ENCODE measurements at places on chromosomes 13 and 19. TPM values are rescaled to one million over a fixed set of nuclear protein-coding genes. Genes with fewer than 3 reads are reported as not detected.

Gene OR7C1
- not detected for total RNA-seq

DNA sequence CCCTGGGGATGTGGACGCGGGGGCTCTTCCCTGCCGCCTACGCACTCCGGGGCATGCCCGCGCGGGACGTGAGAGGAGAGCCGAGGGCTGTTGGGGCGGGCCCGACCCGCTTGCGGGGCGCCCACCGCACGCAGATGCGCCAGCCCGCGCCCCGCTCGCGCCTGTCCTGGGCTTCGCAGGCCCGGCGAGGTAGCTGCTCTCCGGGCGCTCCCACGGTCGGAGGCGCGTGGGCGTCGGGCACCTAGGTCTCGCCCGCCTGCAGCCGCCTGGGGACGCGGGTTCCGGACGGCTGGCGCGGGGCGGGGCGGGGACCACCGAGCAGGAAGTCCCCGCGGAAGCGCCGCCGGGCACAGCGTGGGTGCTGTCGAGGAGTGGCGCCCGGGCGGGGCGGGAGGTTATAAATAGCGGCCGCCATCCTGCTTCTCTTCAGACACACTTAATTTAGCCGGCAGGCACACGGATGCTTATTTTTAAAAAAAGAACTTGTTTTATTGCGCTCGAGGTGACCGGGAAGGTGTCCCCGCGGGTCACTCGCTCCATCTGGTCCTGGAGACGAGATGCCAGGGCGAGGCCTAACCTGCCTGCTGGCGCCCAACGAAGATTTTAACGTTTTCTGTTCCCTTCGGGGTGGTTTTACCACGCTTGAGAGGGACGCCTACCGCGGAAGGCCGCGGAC lies 561 bp upstream of the GJA3 start:
- DNase-seq, result no peak

- DNase-seq, result no peak
Observed at GRCh38 chr19:42200116-42200715, 17.3 kb downstream of the DEDD2 start.

Gene C19orf67
- total RNA-seq, result not detected

DNA sequence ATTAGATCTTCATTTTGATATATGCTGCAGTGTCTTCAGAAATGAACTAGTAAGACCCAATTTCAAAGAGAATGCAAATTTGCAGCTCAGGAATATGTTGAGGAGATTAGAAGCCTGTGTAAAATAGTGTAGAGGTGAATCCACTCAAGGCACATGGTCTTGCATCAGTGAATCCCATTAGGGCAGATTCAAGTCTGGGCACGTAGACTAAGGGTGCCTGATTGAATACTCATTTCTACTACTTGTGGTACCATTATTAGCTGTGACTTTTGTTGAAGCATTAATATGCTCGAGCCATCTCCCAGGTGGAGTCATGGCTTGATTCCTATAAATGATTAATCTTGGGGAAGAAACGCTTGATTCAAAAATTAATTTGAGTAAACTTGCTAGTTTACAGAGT lies 129.4 kb downstream of the AKAP11 start:
- DNase-seq, result no peak

Gene TLE6
- 4.7 TPM for total RNA-seq

Gene CEACAM16
- total RNA-seq, result not detected

Gene CEACAM8
- not detected for total RNA-seq

Gene TEX29
- total RNA-seq, result not detected

GRCh38 chr13:46667687-46668281 lies 114.8 kb downstream of the LRCH1 start:
- DNase-seq, result no peak

DNA sequence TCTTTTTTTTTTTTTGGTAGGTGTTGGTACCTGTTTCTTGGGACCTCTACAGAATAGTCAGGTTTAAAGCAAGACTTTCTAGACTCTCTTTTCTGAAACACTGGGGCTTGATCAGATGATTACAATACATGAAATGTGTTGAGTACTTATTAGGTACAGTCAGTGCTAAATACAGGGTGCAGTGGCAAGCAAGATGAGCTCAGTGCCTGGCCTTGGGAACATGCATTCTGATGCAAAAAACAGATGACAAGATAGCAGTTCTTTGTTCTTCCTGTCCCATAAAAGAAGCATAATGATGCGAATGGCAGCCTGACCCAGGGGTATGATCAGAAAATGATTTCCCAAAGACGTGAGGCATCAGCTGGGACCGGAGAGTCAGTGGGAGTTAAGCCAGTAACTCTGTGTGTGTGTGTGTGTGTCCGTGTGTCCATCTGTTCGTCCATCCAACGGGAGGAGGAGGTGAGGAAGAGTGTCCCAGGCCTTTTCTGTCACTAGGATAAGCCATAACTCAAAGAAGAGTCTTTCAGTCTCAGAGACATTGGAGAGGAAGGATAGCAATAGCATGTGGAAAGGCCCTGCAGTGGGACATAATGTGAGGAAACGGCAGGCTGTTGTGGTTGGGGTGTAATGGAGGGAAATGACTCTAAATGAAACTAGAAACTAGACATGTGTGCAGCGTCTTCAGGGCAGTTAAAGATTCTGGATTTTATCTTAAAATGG lies 32.2 kb downstream of the SLAIN1 start:
- no peak for DNase-seq

Gene LIM2
- total RNA-seq, result not detected

Gene LPAR6
- total RNA-seq, result 3.2 TPM

DNA sequence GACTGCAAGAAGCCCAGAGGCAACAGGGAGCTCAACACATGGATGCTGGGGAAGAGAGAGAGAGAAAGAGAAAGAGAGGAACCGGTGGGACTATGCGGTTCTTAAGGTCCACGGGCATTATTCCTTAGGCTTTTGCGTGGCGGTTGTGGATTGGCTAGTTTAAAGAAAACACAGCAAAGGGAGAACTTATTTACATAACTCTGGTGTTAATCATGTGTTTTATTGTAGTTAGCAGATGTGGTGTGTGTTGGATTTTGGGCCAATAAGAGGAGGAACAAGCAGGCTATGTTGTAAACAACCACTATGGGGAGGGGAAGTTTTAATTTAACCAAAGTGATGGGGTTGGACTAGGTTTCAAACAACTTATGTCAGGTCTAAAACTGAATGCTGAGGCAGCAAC lies 275.3 kb upstream of the KLF12 start:
- DNase-seq, result no peak

DNA sequence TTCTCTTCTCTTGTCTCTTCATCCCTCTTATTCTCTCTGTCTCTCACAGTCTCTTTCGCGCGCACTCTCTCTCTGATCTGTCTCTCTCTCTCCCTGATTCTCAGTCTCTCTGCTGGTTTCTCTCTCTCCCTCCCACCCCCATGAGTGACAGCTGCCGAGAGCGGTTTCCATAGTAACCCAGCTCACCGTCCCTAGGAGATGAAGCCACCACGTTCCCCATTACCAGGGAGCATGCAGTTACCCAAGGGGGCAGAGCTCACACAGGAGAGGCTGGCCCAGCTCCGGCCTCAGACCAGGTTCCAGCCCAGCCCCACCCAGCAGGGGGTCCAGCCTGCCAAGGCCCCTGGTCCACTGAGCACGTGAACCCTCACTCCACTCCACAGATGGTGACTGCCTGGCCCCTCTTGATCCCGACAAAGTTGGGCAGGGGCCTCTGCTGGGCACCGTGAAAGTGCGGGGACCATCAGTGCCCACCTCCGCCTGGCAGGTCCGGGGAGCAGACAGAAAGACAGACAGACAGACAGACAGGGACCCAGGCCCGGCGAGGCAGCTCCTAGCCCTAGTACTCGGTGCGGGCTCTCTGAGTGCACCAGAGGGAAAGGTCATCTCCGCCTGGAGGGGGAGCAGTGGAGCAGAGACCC lies 50.6 kb downstream of the CELF5 start:
- DNase-seq, result no peak

Gene ZNF844
- not detected for total RNA-seq

- DNase-seq, result no peak
Observed at GRCh38 chr13:51370116-51370515, 30.6 kb downstream of the SERPINE3 start.

GRCh38 chr13:99648927-99649326 lies 147.7 kb downstream of the TM9SF2 start:
- DNase-seq, result no peak

DNA sequence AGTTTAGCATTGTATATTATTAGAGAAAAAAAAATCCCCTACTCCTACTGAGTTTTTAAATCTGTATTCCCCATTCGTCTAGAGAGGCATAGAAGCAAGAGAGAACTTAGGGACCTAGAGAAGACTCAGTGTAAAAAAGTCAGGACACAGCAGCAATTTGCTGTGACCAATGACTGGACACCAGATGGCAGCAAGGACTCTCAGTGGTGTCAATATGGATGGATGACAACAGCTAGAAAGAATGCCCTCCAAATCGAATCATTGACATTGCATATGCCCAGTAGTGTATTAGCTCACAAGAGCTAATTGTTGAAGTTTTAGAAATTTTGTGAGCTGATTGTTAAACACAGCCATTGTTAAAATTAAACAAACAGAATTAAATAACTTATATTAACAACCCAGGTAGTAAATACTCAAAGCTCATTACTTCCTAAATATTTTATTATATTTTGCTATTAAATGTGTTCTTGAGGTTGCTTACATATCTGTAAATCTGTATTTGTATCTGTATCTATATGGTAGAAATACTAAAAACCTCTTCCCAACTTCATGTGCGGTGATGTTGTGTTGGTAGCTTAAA lies 43.9 kb downstream of the SIAH3 start:
- DNase-seq, result peak; percentile 68

- no peak for DNase-seq
Observed at GRCh38 chr19:6529937-6530385, 865 bp upstream of the TNFSF9 start.

Gene TLE2
- 1.9 TPM for total RNA-seq

DNA sequence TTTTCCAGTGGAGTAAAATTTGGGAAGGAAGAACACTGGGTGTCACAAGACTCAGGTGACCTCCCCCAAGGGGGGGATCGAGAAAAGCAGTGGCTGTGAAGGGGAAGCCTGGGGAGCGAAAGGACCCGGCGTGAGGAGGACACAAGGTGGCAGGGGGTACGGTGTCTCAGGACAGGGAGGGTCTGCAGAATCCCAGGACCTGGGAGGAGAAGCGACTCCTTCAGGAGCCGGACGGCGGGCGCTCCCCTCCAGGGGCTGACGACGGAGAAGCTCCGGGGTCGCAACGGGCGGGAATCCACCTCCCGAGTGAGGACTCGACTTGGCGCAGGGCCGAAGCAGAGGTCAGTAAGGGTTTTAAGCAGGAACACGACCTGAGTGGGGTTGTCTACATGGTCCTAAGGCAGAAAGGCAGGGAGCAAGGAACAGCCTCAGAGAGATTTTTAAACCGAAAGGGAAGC lies 529 bp downstream of the ZNF836 start:
- no peak for DNase-seq

Gene SLITRK6
- total RNA-seq, result 0.32 TPM

Gene CYP2S1
- not detected for total RNA-seq

- no peak for DNase-seq
Observed at GRCh38 chr13:112959206-112959605, 9.8 kb upstream of the MCF2L start.

Gene SIGLEC11
- not detected for total RNA-seq

- DNase-seq, result no peak
Observed at GRCh38 chr13:59982631-59983382, 180.9 kb downstream of the DIAPH3 start.

DNA sequence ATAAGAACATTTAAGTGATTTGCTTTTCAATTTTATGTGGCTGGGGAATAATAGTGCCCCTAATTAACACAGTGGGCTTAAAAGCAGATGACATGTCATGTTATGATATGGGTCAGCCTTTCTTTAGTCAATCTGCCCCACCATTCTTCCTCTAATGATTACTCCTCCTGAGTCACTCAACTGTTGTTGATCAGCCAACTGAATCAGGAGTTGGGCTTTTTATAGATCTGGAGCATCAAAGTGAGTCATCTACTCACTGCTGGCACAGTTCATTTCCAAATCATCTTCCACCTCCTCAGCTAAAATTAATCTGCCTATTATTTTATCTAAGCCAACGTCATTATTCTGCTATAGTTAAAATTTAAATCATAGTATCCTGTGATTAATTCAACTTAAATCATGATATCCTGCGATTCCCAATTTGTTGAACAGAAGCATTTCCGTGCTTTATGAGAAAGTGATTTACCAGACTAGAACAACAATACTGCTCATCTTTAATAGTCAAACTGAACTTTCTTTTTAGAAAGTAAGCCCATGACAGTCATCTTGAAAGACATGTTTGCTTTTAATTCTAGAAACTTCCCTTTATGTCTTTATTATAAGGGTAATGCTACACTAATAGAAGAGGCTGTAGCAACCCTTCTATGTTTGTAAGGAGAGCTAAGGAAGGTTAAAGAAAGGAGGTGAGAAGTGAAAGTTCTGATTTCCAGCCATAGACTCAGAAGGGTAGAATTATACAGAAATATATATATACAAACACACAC lies 551.4 kb downstream of the TBC1D4 start:
- DNase-seq, result no peak

GRCh38 chr13:74288361-74288911 lies 154.2 kb upstream of the KLF12 start:
- no peak for DNase-seq

- DNase-seq, result peak; percentile 19
Observed at GRCh38 chr13:65913173-65913572, 1317.0 kb downstream of the PCDH9 start.

Gene ZNF43
- total RNA-seq, result not detected

Gene DIAPH3
- total RNA-seq, result 11.6 TPM

GRCh38 chr13:100589178-100589725 lies 663 bp upstream of the GGACT start:
- no peak for DNase-seq

DNA sequence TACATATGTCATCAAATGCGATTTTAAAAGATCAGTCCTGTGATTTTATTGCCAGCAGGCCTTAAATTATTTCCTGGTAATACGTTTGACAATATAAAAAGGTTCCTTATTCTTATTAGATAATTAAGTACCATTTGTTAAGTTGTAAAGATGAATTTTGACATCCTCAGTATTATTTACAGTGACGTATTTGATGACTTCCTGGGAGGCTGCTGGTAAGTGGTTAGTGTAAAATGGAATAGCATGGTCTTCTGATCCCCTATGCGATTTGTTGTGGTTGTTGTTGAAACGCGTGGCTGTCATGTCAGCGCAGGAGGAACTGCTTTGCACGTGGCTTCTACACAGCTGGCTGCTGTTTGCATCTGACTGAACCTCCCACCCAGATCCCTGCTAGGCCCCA lies 99.7 kb downstream of the DCLK1 start:
- no peak for DNase-seq

GRCh38 chr13:95207769-95208366 lies 93.4 kb downstream of the ABCC4 start:
- no peak for DNase-seq

Gene PTPRH
- 31.9 TPM for total RNA-seq
